Transverse colon (tissue), 4 donors: ENCODE measurements at places on chromosomes 6 and 20. TPM values are rescaled to one million over a fixed set of nuclear protein-coding genes. Genes with fewer than 3 reads are reported as not detected.
A peak's percentile ranks its signal among the peaks of the same experiment; 100 is the strongest.

DNA sequence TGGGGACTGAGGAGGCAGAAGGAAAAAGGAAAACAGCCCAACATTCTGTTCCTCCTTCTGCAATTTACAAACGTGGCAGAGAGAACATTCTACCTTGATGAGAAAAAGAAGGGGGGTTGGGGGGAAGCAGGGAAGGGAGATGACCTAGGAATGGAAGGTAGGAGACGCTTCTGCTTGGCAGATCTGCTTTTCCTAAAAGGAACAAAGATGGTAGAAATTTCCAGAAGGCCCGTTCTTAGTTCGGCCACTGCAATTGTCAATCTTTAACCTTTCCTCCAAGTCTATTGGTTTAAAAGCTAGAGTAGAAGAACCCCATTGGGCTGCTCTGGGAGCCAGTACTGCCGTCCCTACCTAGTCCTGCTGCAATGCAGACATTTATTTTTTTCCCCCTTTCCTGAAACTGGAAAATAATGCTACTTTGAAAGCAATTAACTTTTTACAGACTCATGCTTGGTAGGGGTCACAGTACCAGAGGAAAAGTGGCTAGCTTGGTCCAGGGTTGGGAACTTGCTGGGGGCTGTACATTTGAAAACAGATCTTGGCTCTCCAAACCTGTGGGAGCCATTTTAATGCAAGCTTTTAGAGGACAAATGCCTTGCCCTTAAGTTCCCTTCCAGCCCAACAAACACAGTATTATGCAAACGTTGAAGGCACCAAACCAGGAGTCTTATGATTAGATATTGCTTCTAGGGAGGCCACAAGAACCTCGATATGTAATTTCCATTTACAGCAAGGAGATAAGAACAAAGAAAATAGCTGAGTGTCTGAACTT, 2.6 kb downstream of the ZMYND8 start:
- DNase-seq = no peak

GRCh38 chr20:19820555-19821211, 62.6 kb downstream of the RIN2 start:
- no peak for DNase-seq

- no peak for DNase-seq
Observed at GRCh38 chr6:21085643-21086042, 507.9 kb upstream of the SOX4 start.

GRCh38 chr6:75025371-75025770, 180.5 kb downstream of the COL12A1 start:
- no peak for DNase-seq

- DNase-seq = no peak
Observed at GRCh38 chr20:16245879-16246278, 327.4 kb downstream of the KIF16B start.

- DNase-seq = no peak
Observed at GRCh38 chr20:57601211-57601570, 19.0 kb downstream of the ZBP1 start.

GRCh38 chr6:15253203-15254022, 7.5 kb downstream of the JARID2 start:
- DNase-seq = no peak

- DNase-seq = no peak
Observed at GRCh38 chr6:165807249-165807960, 144.4 kb upstream of the PDE10A start.

DNA sequence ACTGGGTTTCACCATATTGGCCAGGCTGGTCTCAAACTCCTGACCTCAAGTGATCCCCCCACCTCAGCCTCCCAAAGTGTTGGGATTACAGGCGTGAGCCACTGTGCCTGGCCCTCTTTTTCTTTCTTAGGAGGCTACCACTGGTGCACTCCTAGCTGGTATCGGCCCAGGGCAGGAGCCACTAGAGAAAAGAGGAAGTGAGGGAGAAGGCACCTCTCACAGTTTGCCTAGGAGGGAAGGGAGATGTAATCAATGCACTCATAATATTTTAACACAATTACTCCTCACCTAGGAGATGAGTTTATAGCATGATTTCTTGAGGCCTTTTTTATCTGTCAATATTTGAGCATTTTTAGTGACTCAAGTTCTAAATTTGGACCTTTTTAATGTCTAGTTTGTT, 189.0 kb upstream of the SOX4 start:
- DNase-seq = no peak

- no peak for DNase-seq
Observed at GRCh38 chr6:111609827-111610526, 4.3 kb upstream of the TRAF3IP2 start.

DNA sequence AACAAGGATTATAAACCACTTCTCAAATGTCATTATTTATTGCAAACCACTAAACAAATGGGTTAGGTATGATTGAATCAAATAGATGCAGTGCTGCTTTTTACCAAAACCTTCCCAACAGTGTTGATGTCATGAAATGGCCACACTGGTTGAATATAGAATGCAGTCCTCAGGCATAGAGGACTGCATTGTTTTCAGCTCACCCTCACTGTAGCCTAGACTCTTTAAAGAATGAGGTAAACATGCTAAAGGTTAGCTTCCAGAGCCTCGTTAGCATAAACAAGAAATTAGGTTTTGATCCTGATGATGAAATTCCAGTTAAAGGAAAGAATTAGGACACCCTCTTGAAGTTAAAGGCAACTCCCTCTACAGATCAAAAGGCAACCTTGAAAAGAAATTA, 224.3 kb downstream of the ALDH8A1 start:
- no peak for DNase-seq

DNA sequence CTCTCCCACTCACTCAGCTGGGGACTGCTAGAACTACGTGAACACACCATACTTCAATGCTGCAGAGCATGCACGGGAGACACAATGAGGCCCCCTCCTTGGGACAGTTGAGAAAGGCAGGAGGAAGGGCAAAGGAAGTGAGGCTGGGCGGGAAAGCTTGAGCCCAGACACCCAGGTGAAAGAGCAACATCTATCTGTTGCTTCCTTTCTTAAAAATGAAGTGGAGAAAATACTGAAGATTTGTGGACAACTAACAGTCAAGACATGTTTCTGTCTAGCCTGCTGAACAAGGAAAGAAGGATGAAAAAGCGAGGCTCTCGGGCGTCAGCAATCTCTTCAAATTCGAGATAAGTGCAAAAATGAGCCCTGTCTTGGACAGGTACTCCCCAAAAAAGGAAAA, 3.0 kb upstream of the NNAT start:
- DNase-seq = peak; percentile 4

- DNase-seq = no peak
Observed at GRCh38 chr6:90168693-90169131, 127.9 kb downstream of the BACH2 start.

- no peak for DNase-seq
Observed at GRCh38 chr6:74103417-74103816, 407.4 kb downstream of the CD109 start.

DNA sequence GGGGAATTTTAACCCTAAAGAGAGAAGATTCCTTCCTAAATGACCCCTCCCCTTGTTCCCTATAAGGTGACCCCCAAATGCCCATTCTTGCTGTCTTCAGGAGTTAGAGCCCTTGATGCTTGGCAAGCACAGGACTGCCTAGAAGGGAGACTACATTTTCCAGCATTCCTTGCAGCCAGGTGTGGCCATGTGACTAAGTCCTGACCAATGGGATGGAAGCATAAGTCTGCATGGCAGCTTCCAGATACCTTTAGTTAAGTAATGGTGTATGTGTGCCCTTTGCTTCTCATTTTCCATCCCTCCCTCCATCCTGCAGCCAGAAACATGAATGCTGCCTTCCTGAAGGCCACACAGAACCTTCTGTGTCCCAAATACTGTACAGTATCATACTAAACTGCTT, 5.5 kb downstream of the BFSP1 start:
- DNase-seq = no peak

DNA sequence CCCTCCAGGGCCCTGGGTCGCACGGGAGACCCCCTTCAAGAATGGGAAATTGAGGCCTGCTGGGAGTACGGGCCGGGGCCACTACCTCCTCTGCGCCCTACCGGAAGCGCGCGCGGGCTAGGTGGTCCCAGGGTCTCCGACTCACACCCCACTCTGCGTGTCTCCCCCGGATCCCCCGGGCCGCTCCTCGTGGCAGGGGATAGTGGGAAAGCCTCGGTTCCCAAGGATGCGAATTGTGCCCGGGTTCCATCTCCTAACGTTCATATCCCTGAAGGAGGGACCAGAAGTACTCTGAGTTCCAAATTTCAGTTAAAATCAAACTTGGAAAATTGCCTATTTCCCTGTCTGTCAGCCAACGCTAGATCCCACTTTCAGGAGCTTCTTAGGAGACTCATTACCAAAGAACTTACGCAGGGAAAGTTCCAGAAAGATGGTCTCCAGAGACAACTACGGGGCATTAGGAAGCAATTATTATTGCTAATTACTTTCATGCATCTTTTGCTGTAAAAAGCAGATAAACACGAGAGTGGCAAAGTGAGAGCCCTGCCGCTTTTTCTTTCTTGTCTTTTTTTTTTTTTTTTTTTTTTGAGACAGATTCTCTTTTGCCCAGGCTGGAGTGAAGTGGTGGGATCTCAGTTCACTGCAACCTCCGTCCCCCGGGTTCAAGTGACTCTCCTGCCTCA, 858 bp downstream of the FAM83D start:
- no peak for DNase-seq

DNA sequence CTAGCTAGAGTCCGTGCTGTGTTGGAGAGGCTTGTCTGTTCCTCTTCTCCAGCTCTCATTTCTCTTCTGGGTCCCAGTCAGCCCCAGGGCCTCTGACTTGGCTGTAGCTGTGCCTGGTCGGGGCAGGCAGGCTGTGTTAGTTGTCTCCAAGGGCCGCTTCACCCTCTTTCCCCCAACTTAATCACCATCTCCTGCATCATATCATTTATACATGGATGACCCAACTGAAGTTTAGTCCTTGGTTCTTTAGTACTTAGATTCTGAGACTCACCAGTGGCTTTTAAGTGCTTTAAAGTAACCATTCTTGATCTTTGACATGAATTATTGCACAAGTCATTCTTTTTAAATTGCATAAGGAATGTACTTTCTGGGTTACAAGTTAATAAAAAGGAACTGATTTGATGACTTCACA, 127.3 kb downstream of the RTN4IP1 start:
- no peak for DNase-seq

DNA sequence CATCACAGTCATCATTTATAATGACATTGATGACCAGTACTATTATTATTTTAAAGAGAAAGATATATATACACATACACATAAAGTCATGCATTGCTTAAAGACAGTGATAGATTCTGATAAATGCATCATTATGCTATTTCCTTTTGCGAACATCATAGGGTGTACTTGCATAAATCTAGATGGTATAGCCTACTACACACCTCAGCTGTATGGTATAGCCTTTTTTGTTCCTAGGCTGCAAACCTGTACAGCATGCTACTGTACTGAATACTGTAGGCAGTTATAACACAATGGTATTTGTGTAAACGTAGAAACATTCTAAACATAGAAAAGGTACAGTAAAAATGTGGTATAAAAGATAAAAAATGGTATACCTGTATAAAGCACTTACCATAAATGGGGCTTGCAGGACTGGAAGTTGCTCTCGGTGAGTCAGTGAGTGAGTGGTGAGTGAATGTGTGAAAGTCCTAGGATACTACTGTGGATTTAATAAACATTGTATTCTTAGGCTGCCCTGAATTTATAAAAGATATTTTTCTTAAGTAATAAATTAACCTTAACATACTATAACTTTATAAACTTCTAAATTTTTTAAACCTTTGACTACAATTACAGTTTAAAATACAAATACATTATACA, 23.9 kb downstream of the QKI start:
- DNase-seq = no peak

GRCh38 chr6:63245909-63246308, 34.6 kb downstream of the FKBP1C start:
- no peak for DNase-seq

GRCh38 chr6:160139420-160139851, 17.8 kb downstream of the SLC22A1 start:
- DNase-seq = no peak

- no peak for DNase-seq
Observed at GRCh38 chr20:56222201-56222600, 26.3 kb upstream of the MC3R start.

- no peak for DNase-seq
Observed at GRCh38 chr20:58081846-58082245, 146.6 kb downstream of the ANKRD60 start.

DNA sequence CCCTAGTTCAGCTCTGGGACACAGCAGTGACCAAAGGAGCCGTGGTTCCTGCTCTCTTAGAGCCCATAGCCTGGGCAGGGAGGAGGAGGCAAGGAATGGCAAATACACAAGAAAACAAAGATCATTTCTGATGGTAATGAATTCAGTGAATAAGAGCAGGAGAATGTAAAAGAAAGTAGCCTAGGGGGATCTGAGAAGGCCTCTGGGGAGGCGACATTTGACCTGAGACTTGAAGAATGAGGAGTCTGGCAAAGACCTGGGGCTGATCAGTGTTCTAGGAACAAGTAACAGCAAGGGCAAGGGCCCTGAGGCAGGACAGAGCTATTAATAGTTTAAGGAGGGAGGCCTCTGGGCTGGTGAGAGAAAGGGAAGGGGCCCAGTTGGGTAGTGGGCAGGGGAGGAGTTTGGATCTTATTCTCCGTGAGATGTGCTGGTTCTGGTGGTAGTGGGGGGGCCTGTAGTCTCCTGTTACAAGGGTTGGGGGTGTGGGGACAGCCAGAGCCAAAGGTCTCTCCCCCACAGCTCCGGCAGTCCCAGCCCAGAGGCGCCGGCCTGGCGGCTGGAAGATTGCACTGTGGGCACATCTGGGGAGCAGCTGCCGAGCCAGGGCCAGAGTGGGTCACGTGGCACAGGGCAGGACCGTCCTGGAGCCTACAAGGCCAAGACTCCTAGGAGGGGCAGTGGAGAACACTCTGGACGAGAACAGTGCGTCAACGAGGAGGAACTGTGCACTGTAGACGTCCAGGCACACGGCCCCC, 9.3 kb upstream of the ID1 start:
- peak; percentile 86 for DNase-seq

DNA sequence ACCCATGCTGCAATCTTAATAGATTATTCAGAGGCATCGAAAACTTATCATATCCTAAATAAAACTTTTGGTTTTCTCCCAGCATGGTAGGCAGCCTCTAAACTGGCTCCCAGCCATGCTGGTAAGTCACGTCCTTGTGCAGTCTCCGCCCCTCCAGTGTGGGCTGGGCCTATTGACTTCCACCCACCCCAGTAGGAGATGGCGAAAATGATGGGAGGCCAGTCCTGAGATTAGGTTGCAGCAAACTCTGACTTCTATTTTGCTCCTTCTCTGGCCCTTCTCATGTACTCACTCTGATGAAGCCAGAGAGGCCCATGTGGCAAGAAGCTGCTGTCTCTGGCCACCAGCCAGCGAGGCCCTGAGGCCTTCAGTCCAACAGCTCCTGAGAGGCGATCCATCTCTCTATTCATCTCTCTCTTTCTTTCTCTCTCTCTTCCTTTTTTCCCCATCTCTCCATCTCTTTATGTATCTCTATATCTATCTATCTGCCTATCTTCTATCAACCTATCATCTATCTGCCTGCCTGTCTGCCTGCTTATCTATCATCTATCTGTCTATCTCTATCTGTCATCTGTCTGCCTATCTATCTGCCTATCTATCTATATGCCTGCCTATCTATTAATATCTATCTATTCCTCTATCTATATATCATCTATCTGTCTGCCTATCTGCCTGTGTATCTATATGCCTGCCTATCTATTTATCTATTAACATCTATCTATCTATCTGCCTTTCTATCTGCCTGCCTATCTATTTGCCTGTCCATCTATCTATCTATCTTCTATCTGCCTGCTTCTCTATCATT, 52.7 kb upstream of the STX16 start:
- DNase-seq = peak; percentile 32

CEP162 gene
- 45.0 TPM for total RNA-seq

TMEM244 gene
- total RNA-seq = not detected

FAM229B gene
- total RNA-seq = 2.2 TPM

SLC13A3 gene
- total RNA-seq = 0.14 TPM

HACE1 gene
- 18.7 TPM for total RNA-seq

XKR7 gene
- total RNA-seq = not detected

ZNF165 gene
- total RNA-seq = 3.4 TPM

PRICKLE4 gene
- total RNA-seq = 29.3 TPM

PAK5 gene
- not detected for total RNA-seq

CCN2 gene
- 71.8 TPM for total RNA-seq
